ENCODE measurements at places on chromosomes 16 and 17. TPM values are rescaled to one million over a fixed set of nuclear protein-coding genes. Genes with fewer than 3 reads are reported as not detected.
A peak's percentile ranks its signal among the peaks of the same experiment; 100 is the strongest.

The NOTUM gene
- 0.52 TPM for total RNA-seq

The KCNJ2 gene
- 50.6 TPM for total RNA-seq

- no peak for DNase-seq
These were observed 663 bp upstream of the GINS2 start for GRCh38 chr16:85689285-85689949.

DNA sequence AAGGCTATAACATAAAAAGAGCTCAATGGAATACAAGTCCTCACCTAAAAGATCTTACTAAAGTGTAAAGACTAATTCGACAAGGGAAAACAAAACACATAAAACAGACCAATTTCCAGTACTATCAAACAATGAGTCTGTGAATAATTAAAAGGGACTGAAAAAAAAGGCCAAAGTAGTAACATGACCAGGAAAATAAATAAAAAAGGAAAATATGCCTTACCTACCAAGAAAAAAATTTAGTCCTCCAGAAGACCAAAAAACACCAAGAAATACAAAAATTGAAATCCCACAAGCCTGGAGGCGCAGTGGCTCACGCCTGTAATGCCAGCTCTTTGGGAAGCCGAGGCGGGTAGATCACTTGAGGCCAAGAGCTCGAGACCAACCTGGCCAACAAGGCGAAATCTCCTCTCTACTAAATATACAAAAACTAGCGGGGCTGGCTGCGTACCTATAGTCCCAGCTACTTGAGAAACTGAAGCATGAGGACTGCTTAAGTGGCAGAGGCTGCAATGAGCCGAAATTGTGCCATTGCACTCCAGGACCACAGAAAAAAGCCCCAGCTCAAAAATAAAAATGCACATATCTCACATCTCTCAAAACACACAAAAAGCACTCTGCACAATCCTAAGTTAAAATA lies 60.8 kb downstream of the TEX14 start:
- DNase-seq = no peak

- no peak for DNase-seq
These were observed 229.4 kb upstream of the CACNG5 start for GRCh38 chr17:66605541-66605940.

- no peak for DNase-seq
These were observed 35.7 kb upstream of the GNA13 start for GRCh38 chr17:65092262-65092661.

- DNase-seq = no peak
These were observed 252.5 kb downstream of the SLC39A11 start for GRCh38 chr17:72840019-72840418.

GRCh38 chr17:40178021-40178601 lies 841 bp downstream of the RAPGEFL1 start:
- DNase-seq = no peak

GRCh38 chr16:23334950-23335349 lies 32.8 kb downstream of the SCNN1B start:
- no peak for DNase-seq

- no peak for DNase-seq
These were observed 473 bp downstream of the FTO start for GRCh38 chr16:53704445-53704813.

GRCh38 chr17:27756467-27757371 lies 43.6 kb downstream of the NOS2 start:
- DNase-seq = peak; percentile 52

- DNase-seq = no peak
These were observed 14.8 kb upstream of the DNAH9 start for GRCh38 chr17:11583306-11583992.
